Lung (tissue), 17 donors: ENCODE measurements at places on chromosomes 5 and 9.

DNA sequence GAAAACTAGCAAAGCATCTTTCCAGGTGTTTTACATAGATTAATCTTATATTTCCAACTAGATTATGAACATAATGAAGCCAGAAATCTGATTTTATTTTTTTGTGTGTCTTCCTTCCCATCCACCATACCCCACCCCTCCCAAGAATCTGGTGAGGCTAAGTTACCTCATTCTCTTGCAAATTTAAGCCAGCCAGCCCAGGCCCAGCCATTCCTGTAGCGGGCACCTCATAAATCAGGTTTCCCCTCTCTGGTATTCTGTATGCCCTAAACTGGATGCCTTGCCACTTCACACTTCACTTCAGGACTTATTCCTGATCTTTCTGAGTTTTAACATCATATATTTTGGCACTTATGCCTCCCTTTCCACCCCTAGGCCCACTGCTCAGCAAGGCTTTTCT lies 21.8 kb downstream of the C9 start:
- H3K36me3 ChIP-seq, result no peaks in the 10 kb centered on the region
- H3K27ac ChIP-seq, result no peak overlapping the region
- no peak for DNase-seq
- H3K4me1 ChIP-seq, result no peaks in the 10 kb centered on the region
- no peak overlapping the region for H3K4me3 ChIP-seq

- DNase-seq, result no peak
- no peaks in the 10 kb centered on the region for H3K27me3 ChIP-seq
- H3K4me3 ChIP-seq, result no peak overlapping the region
- H3K4me1 ChIP-seq, result peaks cover 27% of the 10 kb centered on the region
- peaks cover 10% of the 10 kb centered on the region for H3K36me3 ChIP-seq
Measured at GRCh38 chr9:14151451-14151850, 162.5 kb downstream of the NFIB start.

DNA sequence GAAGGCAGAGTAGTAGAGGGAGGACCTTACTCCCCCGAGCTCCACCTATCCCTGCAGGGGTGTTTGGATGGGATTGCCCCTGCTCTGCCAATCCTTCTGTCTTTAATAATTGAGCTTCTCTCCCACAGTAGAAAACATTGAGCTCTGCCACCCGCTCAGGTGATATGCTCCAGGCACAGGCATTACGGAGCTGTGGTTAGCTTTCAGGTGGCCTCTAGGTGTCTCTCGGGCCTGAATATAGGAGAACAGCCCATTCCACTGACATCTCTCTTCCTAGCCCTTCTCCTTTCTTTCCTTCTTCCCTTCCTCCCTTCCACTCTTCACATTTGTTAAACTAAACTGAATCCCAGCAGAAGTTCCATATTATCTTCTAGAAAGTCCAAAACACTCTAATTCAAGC lies 203.4 kb downstream of the SYK start:
- no peaks in the 10 kb centered on the region for H3K36me3 ChIP-seq
- no peaks in the 10 kb centered on the region for H3K4me1 ChIP-seq
- no peaks in the 10 kb centered on the region for H3K27me3 ChIP-seq
- no peak overlapping the region for H3K4me3 ChIP-seq

DNA sequence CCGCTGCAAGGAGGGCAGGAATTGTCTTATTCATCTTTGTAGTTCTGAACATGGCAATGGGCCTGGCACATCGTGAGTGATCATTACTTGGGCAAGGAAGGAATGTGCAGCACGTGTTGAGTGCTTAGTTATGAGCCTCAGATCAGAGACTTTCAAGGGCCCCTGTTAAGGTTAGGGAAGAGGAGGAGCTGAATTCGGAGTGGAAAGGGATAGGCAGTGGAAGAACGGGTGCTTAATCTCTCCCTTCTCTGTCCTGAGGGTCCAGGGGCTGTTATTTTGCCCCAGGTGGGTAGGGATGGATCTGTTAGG lies 59.5 kb upstream of the RARS1 start:
- peaks cover 14% of the 10 kb centered on the region for H3K4me1 ChIP-seq
- H3K27ac ChIP-seq, result no peak overlapping the region
- H3K4me3 ChIP-seq, result no peak overlapping the region
- no peaks in the 10 kb centered on the region for H3K36me3 ChIP-seq
- no peak for DNase-seq
- no peaks in the 10 kb centered on the region for H3K27me3 ChIP-seq
